Testis (tissue), 5 donors: ENCODE measurements at places on chromosomes 7 and 10. TPM values are rescaled to one million over a fixed set of nuclear protein-coding genes. Genes with fewer than 3 reads are reported as not detected.

The RAB19 gene
- total RNA-seq, result not detected

The C10orf90 gene
- 4.3 TPM for total RNA-seq

GRCh38 chr7:104286839-104287238, 41.6 kb upstream of the LHFPL3 start:
- no peaks in the 10 kb centered on the region for H3K36me3 ChIP-seq
- no peak for DNase-seq
- no peaks in the 10 kb centered on the region for H3K27me3 ChIP-seq
- no peak overlapping the region for H3K27ac ChIP-seq

GRCh38 chr10:91519899-91520514, 109.9 kb downstream of the HECTD2 start:
- no peak overlapping the region for H3K4me3 ChIP-seq
- DNase-seq, result no peak
- no peaks in the 10 kb centered on the region for H3K27me3 ChIP-seq
- H3K36me3 ChIP-seq, result no peaks in the 10 kb centered on the region
- peak overlapping the region; percentile 24 for H3K27ac ChIP-seq

DNA sequence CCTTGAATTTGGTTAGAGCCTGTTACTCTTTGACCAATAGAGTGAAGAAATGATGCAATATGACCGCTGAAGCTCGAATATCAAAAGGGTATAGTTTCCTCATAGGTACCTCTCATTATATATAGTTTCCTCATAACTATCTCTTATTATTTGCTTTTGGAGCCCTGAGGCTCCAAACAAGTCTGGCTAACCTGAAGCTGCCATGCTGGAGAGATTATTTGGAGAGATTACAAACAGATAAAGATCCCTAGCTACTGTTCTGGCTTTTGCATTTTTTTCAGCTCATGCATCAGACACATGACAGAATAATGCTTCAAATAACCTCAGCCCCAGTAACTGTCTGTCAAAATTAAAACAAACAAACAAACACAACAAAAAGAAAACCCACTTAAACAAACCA, 65.4 kb upstream of the CHRM2 start:
- no peaks in the 10 kb centered on the region for H3K4me1 ChIP-seq
- H3K4me3 ChIP-seq, result no peak overlapping the region
- no peak overlapping the region for H3K27ac ChIP-seq

DNA sequence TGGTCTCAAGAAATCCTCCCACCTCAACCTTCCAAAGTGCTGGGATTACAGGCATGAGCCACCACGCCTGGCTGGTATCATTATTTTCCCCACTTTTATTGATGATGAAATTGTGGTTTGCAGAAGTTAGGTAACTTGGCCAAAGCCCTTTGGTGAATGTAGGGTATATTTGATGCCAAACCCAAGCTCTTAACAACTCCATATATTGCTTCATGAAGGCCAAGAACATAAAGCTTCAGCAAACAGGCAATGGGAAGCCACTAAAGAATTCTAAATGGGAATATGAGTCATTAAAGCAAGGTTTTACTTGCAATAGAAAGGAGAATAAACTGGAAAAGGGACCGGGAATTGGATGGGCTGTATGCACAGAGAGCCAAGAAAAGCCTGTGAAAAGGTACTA, 142.7 kb downstream of the KMT2E start:
- H3K27ac ChIP-seq, result no peak overlapping the region
- DNase-seq, result no peak
- H3K4me3 ChIP-seq, result no peak overlapping the region
- H3K27me3 ChIP-seq, result no peaks in the 10 kb centered on the region
- H3K36me3 ChIP-seq, result no peaks in the 10 kb centered on the region

- H3K27ac ChIP-seq, result no peak overlapping the region
- no peaks in the 10 kb centered on the region for H3K36me3 ChIP-seq
- DNase-seq, result no peak
- no peaks in the 10 kb centered on the region for H3K27me3 ChIP-seq
- H3K4me3 ChIP-seq, result no peak overlapping the region
These were observed 76.4 kb upstream of the UCN3 start for GRCh38 chr10:5288359-5288758.

DNA sequence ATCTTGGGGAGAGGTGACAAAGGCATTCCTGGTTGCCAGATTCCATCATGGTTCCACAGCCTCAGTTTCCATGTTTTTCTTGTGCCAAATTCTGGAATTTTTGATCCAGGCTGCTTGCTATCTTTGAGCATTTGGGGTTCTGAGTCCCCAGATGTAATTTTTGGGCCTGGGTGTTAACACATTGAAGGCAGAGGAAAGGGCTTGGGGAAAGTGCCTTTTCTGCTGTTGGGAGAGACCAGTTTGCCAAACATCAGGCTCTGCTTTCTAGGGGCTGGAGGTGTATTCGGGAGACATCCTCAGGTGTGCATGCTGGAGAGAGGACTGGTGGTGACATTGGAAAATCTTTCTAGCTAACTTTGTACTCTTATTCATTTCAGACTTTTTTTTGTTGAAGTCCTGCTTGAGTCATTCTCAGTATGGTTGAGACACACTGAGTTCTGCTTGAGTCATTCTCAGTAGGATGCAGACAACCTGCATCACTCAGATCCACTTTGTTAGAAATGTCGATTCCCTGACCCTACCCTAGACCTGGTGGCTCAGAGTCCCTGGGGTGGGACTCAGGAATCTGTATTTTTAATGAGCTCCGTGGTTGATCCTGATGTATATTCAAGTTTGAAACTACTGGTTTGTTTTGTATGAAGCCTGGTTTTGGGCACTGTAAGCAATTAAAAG, 101.0 kb downstream of the LRMDA start:
- no peak overlapping the region for H3K4me3 ChIP-seq
- H3K36me3 ChIP-seq, result no peaks in the 10 kb centered on the region
- DNase-seq, result no peak
- H3K27me3 ChIP-seq, result no peaks in the 10 kb centered on the region
- no peak overlapping the region for H3K27ac ChIP-seq
- no peaks in the 10 kb centered on the region for H3K4me1 ChIP-seq
